ENCODE measurements at places on chromosomes 6 and 20.

DNA sequence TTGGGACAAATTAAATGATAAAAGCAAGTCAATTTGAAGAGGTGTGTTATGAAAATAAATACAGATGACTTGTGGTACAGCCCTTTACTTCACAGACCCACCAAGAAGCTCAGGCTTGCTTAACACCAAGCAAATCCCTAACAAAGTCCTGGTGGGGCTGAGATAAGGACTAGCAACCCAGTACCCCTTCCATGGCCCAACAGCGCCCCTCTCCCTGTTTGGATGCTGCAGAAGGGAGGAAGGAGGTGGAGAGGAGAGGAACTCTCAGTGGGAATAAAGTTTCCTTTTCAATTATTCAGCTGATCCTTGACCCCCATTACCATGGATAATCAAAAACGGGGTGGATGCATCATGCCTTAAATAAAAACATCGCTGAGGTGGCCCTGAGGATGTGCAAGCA is 4.5 kb upstream of the ZNF831 start:
- DNase-seq = no peak

- no peak for DNase-seq
Observed at GRCh38 chr6:168870982-168871381, 382.7 kb downstream of the THBS2 start.

DNA sequence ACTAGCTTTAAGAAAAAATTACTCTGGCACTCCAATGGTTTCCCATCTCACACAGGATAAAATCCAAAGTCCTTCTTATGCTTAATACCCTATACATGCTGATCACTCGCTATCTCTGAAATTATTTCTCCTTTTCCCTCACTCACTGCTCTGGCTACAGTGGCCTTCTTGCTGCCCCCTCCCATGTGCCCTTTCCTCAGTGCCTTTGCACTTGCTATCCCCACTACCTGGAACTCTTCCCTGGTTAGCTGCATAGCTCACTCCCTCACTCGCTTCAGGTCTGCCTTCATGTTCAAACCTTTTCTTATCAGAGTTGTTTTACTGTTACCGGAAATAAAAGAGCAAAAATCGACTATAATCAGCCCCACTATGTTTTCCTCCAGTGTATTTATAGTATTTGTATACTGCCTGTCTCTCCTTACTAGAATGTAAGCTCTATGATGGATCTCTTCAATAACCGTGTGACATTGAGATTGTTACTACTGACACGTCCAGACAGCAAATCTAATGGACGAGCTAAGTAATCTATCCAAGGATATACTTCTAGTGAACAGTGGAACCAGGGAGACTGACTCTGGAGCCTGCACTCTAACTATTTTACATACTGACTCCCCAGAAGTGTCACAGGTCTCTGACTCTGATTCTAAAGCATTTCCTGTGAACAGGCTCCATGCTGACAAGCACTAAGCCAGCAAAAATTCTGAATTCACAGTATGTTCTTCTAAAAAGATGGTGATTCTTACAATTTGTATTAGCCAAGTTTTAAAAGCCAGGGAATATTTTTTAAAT is 25.1 kb downstream of the FKBP5 start:
- no peak for DNase-seq

GRCh38 chr6:27617700-27618689 is 145.1 kb upstream of the ZNF184 start:
- DNase-seq = no peak

DNA sequence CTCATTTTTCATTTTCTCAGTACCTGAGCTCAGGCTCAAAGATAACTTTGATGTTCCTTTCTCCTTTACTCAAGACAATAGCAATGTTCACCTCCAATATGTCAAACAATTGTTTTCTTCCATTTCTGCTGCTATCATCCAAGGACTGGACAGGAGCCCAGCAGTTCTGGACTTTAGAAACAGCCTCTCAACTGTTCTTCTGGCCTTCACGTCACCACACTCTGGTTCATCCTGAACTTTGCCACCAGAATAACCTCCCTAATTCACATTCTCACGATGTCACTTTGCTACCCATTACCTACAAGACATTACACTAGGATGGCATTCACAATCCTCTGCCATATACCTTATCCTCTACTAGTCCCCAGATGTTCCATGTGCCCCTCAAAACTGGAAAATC is 60.6 kb upstream of the PLEKHG1 start:
- no peak for DNase-seq

- no peak for DNase-seq
Observed at GRCh38 chr20:48052475-48052835, 267.2 kb upstream of the SULF2 start.

DNA sequence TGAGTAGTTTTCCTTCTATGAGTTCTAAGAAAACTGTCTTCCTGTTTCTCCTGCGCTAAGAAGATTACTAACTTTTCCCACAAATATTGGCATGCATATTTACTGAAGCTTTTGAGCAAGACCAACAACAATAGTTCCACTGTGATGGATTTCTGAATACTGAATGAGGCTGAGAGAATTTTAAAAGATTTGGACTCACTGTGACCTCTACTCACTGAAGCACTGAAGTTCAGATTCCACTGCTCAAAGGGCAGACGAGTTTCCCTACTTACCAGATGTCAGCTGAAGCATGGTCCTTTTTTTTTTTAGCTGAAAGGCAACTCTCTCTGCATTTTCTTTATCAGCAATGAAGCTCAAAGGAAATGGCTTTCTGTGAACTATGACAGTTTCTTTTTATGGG is 718.5 kb downstream of the RFPL4B start:
- no peak for DNase-seq

Data from stimulated activated CD8-positive, alpha-beta memory T cell treated with anti-CD3 and anti-CD28 coated beads, Interleukin-4, amount 100 ng/mL, for 1 hour (primary cell).